Activated CD8-positive, alpha-beta memory T cell treated with anti-CD3 and anti-CD28 coated beads for 24 hours (primary cell): ENCODE measurements at places on chromosomes 7 and 10.

- DNase-seq, result no peak
These were observed 95.1 kb upstream of the PPP2R2D start for GRCh38 chr10:131805696-131806095.

- no peak for DNase-seq
These were observed 583.9 kb downstream of the NXPH1 start for GRCh38 chr7:9017286-9017685.

GRCh38 chr10:132487241-132488135 lies 50.1 kb upstream of the INPP5A start:
- no peak for DNase-seq

- DNase-seq, result no peak
These were observed 45.1 kb downstream of the DPY19L1 start for GRCh38 chr7:34991938-34992840.

DNA sequence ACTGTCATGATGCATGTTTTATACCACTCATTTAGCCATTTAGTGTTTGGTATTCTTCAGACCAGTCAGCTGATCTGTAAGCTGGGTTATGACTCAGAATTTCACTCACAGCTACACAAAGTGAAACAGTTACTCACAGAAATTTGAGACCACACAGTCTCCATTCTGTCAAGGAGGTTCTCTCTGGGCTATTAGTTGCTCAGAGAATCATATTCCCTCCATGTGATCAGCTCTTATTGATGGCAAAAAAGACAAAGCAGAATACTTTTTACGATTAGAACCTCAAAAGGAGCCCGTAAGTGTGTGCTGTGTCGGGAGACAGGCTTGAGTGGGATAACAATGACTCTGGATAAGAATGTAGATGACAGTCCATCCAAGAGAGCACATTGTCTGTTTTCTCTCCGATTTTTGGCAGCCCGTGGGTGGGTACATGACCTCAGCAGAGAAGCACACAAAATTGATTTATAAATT lies 277.6 kb upstream of the SORCS1 start:
- no peak for DNase-seq

DNA sequence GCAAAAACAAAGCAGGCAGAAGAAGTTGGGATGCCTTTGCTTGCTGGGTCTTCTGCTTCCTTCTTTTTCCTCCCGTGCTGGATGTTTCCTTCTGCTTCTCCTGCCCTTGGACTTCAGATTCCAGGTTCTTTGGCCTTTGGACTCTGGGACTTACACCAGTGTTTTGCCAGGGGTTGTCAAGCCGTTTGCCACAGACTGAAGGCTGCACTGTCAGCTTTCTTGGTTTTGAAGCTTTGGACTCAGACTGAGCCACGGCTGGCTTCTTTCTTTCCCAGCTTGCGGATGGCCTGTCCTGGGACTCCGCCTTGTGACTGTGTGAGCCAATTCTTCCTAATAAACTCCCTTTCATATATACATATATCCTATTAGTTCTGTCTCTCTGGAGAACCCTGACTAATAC lies 11.3 kb upstream of the LCOR start:
- DNase-seq, result no peak

GRCh38 chr10:78389419-78389818 lies 355.8 kb downstream of the RPS24 start:
- no peak for DNase-seq

DNA sequence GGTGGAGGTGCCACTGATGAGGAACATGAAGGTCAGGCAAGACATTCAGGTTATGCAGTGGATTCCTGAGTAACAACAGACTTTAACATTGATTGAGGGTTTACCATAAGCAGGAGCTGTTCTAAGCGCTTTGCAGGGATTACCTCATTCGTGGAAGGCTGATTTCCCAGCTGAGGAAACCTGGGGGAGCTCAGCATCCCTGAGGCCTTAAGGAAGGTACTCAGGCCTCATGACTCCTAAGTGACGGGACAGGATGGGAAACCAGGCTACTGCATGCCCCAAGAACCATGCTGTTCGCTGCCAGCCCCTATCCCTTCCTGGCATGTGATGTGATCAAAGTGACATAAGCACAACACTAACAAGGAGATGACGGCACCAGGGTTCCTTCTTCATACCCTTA lies 143.6 kb upstream of the NFE2L3 start:
- no peak for DNase-seq

DNA sequence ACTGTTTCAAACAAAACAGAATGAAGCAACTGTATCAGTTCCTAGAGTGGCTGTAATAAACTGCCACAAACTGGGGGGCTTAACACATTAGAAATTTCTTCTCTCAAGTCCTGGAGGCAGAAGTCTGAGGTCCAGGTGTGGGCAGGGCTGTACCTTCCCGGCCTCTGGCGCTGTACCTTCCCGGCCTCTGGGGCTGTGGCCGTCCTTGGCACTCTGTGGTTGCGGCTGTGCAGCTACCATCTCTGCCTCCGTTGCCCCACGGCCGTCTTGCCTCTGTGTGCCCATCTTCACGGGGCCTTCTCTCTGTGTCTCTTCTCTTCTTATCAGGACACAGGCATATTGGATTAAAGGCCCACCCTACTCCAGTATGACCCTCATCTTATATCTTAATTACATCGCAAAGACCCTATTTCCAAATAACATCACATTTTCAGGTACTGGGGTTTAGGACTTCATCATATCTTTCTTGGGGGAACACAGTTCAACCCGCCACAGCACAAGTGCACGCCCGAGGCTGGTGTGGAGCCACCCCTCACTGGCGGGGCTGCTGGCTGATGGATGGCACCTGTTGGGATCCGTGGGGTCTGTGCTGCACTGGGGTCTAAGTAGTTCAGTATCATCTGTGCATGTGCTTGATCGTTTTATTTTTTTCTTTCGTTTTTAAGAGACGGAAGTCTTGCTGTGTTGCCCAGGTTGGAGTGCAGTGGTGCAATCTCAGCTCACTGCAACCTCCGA lies 123.2 kb downstream of the ACTR3B start:
- DNase-seq, result no peak

- DNase-seq, result no peak
These were observed 270.8 kb downstream of the ELFN1 start for GRCh38 chr7:1940863-1941262.

- DNase-seq, result no peak
These were observed 71.1 kb upstream of the CAMK2B start for GRCh38 chr7:44396496-44396895.

- DNase-seq, result no peak
These were observed 1027.7 kb downstream of the LRMDA start for GRCh38 chr10:76459016-76459730.

DNA sequence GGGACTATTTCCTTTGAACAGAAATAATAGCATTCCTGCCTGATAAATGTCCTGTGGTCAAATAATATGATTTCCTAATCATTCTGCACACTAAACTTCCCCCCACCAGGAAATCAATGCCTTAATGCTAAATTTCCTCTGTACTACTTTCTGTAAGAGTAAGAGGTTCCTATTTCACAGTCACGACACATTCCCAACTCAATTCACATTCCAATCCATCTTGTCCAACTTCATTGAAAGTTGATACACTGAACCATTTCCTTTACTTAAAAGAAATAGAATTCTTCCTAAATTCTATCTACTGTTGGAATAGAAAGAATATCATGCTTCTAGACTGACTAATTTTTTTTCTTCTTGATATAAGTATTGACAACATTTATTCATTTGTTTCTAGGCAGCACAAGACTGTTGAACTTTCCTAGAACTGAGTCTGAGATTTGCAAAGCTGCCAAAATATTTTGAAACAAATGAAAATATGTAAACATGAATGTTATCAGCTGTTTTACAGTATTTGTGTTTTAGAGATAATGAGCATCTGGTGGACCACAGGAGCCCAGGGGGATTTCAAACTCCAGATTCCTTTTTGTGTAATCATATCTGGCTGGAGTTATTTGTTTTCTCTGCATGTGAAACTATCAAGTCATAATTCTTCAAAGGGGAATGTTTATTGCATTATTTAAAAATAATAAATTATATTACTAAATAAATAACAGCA lies 121.5 kb downstream of the TPST1 start:
- DNase-seq, result no peak

GRCh38 chr10:52688899-52689298 lies 83.7 kb downstream of the MBL2 start:
- DNase-seq, result no peak

DNA sequence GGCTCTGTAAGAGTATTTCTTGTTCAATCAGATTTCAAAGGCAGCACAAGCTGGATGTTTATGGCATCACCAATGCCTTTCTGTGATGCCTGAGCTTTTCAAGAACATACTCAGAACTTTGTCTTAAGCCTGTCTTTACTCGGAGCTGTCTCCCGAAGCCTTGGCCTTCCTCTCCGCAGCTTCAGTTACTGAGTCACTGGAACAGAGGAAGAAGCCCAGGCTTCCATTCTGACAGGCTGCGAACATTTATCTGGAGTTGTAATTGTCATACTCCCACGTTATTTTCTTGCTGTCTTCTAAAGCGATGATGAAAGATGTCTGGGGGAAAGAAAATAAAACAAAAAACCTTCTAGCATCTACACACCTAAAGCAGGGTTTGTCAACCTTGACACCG lies 43.9 kb downstream of the GRK5 start:
- no peak for DNase-seq

- DNase-seq, result no peak
These were observed 32.9 kb upstream of the LBX1 start for GRCh38 chr10:101262147-101262546.

- DNase-seq, result no peak
These were observed 6.0 kb upstream of the RSBN1L start for GRCh38 chr7:77690289-77690688.

DNA sequence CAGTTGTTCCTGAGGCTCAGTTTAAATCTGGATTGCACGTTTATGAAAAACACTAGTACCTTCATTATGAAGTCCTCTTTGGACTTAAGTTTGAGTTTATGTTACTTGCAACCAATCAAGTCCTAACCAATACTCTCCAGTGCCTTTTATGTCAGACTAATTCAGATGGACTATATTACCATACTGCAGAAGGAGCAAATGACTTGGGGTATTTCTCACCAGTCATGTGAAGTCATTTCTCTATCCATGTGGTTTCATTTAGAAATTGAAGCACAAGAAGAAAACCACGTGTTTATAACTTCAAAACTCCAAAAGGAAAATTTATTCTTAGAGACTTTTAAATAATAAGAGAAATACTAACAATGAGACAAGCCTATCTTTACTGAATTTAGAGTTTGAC lies 201.6 kb downstream of the MBL2 start:
- DNase-seq, result no peak

DNA sequence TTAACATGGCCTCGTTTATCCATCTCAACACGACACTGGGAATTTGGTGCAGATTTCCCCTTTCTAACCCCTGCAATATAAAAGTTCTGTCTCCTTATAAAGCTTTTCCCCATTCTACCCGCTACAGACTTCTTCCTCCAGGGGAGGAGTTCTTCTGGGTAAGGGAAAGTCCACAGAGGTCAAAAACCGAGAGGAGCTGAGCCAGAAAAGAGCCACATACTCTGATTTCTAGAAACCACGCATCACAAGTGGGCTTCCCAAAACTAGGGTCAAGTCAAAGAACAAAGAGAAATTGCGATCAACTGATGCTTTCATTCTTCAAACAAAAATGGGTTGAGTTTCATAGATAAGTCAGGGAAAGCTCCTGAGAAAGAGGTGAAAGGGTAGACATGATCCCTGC lies 6.8 kb downstream of the IL6 start:
- no peak for DNase-seq

GRCh38 chr7:136585954-136586670 lies 282.3 kb upstream of the CHRM2 start:
- no peak for DNase-seq

GRCh38 chr10:44898665-44899064 lies 12.5 kb upstream of the TMEM72 start:
- DNase-seq, result no peak

DNA sequence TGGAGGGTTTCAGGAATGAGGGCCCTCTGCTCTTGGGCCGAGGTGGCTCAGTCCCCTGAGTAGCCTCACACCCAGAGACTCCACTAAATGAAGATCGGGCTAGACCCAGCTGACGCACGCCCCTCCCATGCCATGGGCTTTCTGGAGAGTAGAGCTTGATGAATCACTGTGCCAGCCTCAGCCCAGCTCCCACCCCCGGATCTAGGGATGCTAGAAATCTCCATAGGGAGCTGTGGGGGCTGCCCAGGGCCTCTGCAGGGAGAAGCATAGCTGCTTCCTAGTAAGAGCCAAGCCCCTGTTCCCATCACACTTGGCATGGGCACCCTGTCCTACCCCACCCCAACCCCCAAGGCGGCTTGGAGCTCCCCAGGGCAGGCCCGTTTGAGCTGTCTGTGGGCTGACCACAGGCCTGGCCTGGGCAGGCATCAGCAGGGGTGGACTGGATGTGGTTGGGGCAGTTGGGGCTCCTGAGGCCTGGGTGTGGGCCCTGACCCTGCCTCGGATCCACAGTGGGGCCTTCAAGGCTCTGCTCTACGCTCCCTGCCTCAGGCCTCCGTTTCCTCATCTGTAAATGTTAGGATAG lies 121.2 kb downstream of the ZMIZ1 start:
- DNase-seq, result no peak
